ENCODE measurements at places on chromosomes 1 and 21.

- DNase-seq = no peak
Measured at GRCh38 chr1:39335216-39335615, 130.7 kb downstream of the MACF1 start.

- DNase-seq = no peak
Measured at GRCh38 chr1:150574260-150575071, 4.9 kb downstream of the MCL1 start.

GRCh38 chr1:226454349-226454748 lies 46.5 kb upstream of the PARP1 start:
- DNase-seq = no peak

GRCh38 chr1:68128157-68128556 lies 77.7 kb upstream of the DIRAS3 start:
- DNase-seq = no peak

DNA sequence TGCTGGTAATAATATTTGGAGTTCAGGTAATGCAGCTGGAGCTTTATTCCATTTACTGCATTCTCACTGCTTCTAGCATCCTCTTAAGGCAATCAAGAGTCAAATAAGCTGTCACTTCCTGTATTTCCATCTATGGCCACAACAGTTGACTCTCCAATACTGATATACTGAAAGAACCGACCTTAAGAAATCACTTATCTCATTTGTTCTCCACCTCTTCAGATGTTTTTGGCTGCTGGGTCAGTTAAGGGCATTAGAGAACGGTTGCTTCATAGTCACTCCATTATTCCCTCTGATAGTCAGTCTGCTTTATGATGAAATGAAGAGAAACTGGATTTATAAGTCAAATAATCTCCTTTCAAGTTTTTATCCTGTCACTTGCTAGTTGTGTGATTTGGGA lies 14.2 kb upstream of the RGS4 start:
- no peak for DNase-seq

DNA sequence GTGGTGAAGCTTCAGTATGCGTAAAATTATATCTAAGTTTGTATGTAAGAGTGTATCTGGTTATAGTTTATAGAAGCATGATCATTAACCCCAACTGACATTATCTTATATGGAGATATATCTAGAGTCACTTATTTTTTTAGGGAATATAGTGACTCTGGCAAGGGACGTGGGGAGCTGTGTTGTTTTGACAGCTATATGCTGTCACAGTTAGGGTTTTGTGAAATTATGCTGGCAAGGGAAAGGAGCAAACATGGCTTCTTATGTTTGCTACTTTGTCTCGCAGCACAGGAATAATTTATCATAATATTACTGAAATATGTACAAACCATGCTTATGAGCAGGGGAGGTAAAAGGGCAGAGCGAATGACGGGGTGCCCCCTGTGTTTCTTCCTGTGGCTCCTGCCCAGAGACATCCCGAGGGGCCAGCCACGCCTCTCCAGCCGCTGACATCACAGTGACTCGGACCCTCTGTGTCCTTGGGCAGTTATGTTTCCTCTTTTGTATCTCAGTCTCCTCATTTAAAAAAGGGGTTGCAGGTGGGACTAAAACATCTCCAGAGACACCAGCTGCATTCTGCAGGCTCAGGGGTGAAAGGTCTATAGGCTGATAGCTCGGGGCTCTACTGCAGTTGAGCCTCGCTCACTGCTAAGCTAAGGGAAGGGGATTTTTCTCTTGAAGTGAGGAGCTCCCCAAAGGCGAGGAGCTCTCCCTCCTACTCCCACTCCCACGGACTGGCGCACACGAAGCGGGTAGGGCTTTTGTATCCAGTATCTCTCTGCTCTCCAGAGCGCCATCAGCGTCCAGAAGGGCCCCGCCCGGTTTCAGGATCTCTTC lies 14.9 kb downstream of the A3GALT2 start:
- DNase-seq = no peak

GRCh38 chr1:45266151-45266801 lies 59.9 kb upstream of the ZSWIM5 start:
- DNase-seq = peak; percentile 10

GRCh38 chr1:181562395-181562794 lies 79.1 kb downstream of the CACNA1E start:
- DNase-seq = no peak

GRCh38 chr1:30966690-30967369 lies 58.3 kb upstream of the SDC3 start:
- DNase-seq = peak; percentile 16

DNA sequence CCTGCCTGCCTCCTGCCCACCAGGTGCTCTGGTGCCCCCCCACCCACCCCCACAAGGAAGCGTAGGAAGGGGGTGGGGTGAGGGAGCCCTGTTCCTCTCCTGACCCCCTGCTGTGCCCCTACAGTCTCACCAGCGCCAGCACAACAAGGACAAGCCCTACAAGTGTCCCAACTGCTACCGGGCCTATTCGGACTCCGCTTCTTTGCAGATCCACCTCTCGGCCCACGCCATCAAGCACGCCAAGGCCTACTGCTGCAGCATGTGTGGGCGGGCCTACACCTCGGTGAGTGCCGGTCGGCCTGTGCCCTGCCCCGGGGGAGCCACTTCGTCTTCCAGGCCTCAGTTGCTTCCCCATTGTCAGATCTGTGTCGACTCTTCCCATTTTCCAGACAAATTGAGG lies 25.9 kb downstream of the A3GALT2 start:
- DNase-seq = no peak

DNA sequence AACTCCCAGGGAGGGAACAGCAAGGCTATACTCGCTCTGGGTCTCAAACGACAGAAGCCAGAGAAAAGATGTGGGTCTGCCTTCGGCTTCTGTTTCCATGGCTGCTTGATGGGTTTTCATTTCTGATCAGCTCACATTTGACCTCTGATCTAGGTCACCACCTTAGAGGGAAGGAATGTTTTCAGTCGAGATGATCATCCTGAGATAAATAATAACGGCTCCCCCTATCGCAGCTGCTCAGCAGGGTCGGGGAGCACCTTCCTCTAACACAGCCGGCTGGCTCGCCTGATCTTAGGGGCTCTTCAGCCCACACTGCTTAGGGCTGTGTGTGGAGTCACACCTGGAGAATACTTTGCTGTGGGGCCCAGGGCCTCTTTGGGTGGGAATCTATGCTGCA lies 53.1 kb upstream of the ZNF648 start:
- DNase-seq = no peak

GRCh38 chr1:247386217-247386616 lies 29.8 kb upstream of the NLRP3 start:
- DNase-seq = no peak

- no peak for DNase-seq
Measured at GRCh38 chr1:204863024-204863423, 7.6 kb upstream of the NFASC start.

DNA sequence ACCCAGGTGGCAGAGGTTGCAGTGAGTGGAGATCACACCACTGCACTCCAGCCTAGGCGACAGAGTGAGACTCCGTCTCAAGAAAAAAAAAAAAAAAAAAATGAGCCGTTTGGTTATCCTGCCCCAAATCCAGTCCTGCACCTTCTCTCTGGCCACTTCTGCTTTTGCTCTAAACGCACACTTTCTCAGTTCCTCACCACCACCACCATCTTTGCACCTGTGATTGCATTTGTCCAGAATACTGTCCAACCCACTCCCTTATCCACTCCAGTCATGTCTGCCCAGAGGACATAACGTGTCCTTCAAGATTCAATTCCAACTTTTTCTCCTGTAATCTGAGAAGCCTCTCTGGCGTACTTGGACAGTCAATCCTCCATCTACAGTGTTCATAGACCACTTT lies 2.2 kb upstream of the NEK2 start:
- no peak for DNase-seq

- DNase-seq = no peak
Measured at GRCh38 chr1:111963985-111964738, 25.3 kb downstream of the KCND3 start.

GRCh38 chr1:201970334-201971159 lies 11.9 kb upstream of the RNPEP start:
- no peak for DNase-seq

DNA sequence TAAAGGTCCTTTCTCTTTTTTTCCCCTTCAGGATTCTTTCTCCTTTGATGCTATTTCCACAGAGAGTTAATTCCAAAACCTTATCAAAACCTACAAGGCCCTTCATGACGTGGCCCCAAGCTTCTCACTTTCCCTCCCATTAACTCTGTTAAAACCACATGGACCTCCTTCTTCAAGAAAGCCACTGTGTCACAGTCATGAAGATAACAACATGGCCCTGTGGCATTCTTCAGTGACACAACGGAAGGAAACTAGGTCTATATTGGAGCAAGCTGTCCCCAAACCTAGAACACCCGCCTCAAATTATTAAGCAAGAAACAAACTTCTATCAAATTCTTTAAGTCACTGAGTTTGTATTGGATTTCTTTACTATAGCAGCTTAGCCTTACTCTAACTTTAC lies 611.1 kb downstream of the NUF2 start:
- DNase-seq = no peak

DNA sequence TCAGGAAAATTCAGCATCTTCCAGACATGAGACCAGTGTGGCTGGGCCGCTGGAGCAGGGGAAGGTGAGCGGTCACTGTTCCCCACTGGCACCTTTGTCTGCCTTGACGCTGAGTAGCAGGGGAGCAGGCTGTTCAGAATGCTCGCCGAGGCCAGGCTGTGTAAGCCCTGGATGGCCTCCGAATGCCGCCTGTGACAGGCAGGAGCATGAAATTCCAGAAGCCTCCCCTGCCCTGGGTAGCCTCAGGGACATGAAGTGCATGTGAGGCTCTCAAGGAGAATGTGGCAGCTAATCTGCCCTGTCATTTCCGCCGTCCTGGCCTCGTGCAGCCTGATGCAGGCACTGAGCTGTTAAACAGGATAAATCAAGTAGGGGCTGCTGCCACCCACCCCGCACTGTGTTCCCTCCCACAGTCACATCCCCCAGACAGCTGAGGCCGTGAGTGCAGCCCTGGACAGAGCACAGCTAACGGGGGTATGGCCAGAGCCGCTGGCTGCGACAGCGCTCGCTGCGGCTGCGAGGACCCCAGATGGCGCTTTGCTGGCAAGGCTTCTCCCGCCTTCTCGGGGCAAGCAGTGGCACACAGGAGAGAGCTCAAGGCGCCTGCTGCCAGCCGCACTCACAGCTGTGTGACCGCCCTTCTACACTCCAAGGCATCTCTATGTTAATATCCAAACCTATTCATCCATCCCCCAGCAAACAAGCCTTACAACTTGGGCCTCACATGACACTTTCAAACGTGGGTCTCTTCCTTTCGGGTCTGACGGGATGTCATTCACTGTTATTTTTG lies 105.0 kb upstream of the COL6A1 start:
- DNase-seq = no peak

DNA sequence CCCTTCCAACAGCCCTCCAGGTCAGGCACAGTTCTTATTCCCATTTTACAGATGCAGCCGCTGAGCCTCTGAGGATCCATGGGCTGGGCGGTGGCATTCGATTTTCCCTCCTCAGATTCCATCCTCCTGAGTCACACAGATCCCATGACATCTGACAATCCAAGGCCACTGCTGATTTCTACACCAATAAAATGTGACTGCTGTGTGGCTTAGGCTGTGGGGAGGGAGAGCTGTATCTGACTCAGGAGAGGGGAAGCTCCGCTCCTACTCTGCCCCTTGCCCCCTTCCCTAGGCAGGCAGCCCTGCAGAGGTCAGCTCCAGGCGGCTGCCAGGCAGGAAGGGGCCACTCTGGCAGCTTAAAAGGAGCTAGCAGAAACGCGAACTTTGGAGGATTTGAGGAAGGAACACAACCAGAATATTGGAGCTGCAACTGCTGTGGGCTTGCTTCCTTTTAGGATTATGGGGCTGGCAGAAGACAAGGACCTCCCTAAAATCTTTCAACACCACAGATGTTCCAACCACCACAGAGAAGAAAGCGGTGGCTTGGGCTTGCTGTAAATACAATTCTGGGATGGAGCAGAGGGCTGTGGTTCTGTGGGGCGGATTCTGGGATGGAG lies 50.0 kb downstream of the MRPL37 start:
- DNase-seq = peak; percentile 93

DNA sequence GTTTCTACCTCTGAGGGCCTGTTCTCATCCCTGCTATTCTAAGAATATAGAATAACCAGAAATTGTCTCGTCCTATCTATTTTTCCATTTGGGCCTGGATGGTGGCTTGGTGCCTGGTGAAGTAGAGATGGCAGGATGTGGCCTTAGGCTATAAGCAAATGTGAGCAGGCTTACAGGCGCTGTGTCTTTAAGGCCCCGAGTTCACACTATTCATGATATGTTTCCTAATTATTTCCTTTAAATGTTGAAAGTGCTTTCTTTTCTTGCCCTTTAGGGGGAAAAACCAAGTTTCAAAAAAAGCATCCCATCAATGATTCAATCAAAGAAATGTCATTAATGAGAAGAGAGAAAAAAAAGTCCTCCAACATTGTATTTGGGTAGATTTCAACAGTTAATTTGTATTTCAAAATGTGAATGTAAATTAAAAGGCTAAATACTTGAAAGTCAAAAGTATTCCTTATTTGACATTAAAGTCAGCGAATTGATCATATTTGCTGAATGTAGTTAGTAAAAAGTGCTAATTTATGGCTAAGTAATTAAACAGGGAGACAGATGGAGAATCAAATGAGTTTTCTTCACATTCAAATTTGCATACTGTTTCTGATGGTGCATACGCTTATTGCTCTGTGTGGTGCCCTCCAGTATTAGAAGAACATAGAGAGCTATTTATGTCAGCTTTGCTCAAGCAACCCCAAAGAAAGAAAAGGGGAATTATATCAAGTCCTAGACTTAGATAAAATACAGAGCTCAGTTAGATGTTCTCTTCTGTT lies 34.0 kb upstream of the HUNK start:
- no peak for DNase-seq

DNA sequence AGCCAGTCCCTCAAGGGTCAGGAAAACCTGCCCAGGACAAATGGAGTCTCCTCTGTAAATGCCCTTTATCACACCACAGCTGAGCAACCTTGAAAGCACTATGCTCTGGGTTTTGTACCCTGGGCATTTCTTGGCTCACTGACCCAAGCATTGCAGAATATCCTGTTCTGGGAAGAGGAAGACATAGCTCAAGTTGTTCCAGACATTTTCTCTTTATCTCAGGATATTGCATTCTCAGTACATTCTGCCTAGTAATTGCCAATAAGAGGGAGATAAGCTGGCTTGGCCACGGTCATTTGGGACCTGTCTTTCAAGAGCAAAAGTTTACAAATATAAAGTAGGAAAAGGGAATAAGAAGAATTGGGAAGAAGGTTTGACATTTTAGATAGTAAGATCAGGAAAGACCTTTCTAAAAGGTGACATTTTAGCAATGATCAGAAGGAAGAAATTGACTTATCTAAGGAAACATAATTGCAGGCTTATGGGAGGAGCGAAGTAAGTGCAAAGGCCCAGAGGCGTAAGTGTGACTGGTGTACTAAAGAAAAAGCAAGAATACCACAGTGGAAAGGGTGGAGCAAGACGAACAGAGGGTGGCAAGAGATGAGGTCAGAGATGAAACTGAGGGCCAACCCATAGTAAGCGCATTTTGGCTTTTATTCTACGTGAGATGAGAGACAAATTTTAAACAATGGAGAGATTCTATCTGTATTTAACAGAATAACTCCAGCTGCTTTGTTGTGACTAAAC lies 394.0 kb upstream of the CXADR start:
- no peak for DNase-seq

GRCh38 chr1:27130798-27131197 lies 24.1 kb downstream of the SLC9A1 start:
- DNase-seq = no peak

- peak; percentile 27 for DNase-seq
Measured at GRCh38 chr1:27436204-27437159, 44.1 kb downstream of the GPR3 start.

GRCh38 chr1:115090540-115090939 lies 1.2 kb upstream of the TSPAN2 start:
- no peak for DNase-seq

GRCh38 chr1:32806910-32807523 lies 10.1 kb downstream of the YARS1 start:
- no peak for DNase-seq

GRCh38 chr1:175978476-175978875 lies 228.6 kb downstream of the COP1 start:
- no peak for DNase-seq
